ENCODE measurements at places on chromosomes 6 and 20. TPM values are rescaled to one million over a fixed set of nuclear protein-coding genes. Genes with fewer than 3 reads are reported as not detected.
A peak's percentile ranks its signal among the peaks of the same experiment; 100 is the strongest.

- DNase-seq = no peak
These were observed 293.7 kb upstream of the RSPO3 start for GRCh38 chr6:126824815-126825214.

DNA sequence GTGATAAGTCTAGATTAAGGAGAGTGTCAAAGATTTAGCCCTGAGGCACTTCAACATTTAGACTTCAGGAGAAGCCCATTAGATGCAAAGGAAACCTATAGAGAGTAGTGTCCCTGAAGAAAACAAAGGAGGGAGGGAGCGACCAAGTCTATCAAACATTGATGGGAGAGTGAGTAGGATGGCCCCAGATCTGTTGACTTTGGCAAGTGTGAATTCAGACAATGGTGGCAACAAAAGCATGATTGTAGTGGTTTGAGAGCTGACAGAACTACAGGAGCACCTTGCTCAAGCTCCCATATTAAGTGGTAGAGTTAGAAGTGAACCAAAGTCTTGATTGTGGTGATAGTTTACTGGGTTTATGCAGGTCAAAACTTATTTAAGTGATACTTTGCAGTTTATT, 979 bp upstream of the ABCF1 start:
- DNase-seq = no peak

Gene SIRPA
- 35.6 TPM for total RNA-seq

Gene PTGIS
- total RNA-seq = 0.53 TPM

GRCh38 chr20:60869087-60869486, 383.0 kb upstream of the CDH4 start:
- no peak for DNase-seq

Gene GPR6
- total RNA-seq = not detected

GRCh38 chr6:165846123-165846966, 183.3 kb upstream of the PDE10A start:
- no peak for DNase-seq

- DNase-seq = no peak
These were observed 2.0 kb downstream of the FYN start for GRCh38 chr6:111871207-111871606.

DNA sequence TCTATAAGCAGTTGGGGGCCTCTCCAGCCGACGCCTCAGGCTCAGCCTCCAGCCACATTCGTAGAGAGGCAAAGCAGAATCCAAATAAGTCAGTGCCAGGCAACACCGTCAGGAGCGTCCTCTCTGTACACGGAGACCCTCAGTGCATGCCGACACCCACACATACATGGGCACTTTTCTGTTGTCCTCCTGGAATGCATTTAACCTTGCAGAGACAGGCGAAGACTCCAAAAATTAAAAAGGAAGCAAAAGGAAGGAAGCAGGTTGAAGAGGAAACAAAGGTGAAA, 325.9 kb downstream of the TAF4 start:
- no peak for DNase-seq

Gene AKAP12
- 411 TPM for total RNA-seq

GRCh38 chr20:4304601-4305000, 289.2 kb upstream of the RNF24 start:
- no peak for DNase-seq

GRCh38 chr6:75204959-75205775, 686 bp downstream of the COL12A1 start:
- DNase-seq = no peak

Gene F13A1
- not detected for total RNA-seq

- no peak for DNase-seq
These were observed 57.9 kb downstream of the TSHZ2 start for GRCh38 chr20:53030061-53030460.

DNA sequence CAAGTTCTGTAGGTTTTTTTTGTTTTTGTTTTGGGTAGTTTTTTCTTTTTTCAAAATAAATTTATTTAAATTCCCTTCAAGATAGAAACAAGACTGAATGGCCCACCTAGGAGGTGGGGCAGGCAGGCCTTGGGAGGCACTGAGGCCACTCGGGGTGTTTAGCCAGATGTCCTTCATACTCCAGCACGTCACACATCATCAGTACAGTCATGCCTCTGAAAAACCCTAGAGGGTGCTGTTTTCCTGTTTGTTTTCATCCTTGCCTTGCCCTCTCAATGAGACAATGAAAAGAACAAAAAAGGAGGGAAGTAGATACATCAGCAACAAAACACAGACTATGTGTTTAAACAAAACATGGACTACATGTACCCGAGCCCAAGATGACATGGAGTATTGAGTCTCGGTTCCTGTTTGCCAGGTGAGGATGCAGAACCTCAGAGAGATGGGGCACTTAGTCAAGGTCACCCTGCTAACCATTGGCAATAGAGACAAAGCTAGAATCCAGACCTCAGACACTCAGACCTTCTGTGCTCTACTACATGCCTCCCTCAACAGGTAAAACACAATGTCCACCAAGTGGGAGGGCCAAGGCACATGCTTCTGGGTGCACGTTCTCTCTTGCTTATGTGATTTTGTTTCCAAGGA, 26.8 kb upstream of the CLIC5 start:
- DNase-seq = peak; percentile 36

Gene PACRG
- 0.23 TPM for total RNA-seq

GRCh38 chr20:258963-259362, 1.4 kb downstream of the DEFB132 start:
- no peak for DNase-seq

- DNase-seq = no peak
These were observed 79.1 kb downstream of the TMEM242 start for GRCh38 chr6:157244175-157244574.

DNA sequence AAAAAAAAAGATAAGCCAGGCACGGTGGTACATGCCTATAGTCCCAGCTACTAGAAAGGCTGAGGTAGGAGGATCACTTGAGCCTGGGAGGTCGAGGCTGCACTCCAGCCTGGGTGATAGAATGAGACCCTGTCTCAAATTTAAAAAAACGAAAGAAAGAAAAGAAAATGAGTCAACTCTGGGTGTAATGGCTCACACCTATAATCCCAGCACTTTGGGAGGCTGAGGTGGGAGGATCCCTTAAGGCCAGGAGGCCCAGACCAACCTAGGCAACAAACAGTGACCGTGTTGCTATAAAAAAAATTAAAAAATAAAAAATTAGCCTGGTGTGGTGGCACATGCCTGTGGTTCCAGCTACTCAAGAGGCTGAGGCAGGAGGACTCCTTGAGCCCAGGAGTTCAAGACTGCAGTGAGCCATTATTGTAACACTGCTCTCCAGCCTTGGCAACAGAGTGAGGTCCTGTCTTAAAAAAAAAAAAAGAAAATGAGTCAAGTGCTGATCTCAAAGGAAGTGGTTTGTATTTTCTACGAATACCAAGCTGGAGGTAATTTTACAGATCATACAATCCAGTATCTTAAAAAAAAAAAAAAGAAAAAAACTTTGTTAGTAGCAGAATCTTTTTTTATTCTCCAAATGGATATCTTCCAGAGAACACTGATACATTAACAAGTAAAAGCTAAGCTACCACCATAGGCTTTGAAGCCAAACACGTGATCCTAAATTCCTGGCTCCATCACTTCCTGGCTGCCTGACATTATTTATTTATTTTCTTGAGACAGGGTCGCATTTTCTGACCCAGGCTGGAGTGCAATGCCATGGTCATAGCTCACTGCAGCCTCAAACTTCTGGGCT, 5.7 kb downstream of the COMMD7 start:
- DNase-seq = peak; percentile 23

Gene TMEM200A
- 9.3 TPM for total RNA-seq

Gene XKR7
- not detected for total RNA-seq

GRCh38 chr6:20058912-20059311, 153.4 kb downstream of the MBOAT1 start:
- no peak for DNase-seq

DNA sequence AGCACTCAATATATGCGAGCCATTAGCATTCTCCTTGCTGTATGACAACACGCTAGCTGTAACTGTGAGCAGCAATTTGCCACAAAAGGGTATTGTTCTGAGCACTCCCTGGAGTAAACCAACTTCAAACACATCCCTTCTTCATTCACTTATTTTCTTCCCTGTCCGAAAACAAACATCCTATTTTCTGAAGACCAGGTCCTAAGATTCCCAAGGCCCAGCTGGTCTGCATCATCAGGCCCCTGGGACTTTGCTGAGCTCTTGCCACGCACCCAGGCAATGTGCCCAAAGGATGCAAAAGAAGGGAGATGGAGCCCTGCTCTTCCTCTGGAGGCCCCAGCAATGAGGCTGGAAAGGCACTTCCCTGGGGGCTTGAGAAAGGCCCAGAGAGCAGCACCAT, 118.1 kb downstream of the PREX1 start:
- DNase-seq = no peak

- DNase-seq = no peak
These were observed 37.2 kb downstream of the SCML4 start for GRCh38 chr6:107786709-107787588.

DNA sequence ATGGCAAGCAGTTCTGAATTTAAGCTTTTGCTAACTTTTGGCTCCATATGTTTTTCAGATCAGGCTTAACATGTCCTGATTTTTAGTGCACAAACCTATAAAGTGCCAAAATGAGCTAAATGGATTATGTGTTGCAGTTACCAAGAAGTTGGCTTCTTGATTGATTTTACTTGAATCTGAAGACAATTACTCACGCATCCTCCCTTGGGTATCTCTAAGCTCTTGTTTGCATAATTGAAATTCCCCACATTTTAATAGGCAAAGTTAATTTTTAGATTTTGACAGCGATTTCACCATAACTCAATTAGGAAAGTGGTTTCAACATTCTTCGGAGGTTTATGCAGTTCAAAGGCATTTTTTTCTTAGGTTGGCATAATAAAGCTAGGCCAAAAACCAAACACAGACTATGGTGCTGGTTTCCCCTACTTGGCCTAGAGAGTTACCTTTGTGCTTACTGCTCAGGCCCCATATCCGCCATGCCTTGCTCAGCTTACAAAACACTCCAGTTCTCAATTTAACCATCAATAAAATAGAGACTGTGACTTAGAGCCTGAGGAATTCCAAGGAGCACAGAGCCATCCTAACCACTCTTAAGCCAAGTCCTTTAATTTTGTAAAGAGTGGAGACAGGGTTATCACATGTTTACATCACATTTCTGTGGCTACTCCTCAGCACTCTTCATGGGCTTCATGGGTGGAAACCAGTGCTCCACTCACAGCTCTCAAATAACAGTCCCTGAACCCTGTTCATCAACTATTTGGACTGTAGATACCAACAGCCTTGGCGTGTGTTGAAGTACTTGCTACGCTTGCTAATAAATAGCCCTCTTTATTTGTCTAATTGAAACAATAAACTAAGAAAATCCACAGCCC, 32.1 kb downstream of the LAMA4 start:
- no peak for DNase-seq

DNA sequence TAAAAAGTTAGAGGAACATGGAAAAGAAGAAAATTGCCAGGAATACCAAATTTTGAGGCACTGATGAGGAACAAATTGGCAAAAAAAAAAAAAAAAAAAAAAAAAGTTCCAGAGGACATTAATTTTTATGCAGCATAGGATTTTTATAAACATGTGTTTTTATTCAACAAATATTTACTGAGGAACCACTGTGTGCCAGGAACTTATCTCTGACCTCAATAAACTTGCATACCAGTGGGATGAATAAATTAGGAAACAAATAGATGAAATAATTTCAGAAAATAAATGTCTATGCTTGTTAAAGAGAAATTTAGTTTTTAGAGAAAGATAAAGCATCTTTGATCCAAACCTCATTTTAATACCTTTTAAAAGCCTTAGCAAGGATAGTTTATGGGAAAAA, 175.1 kb downstream of the PDE10A start:
- no peak for DNase-seq

Gene BAK1
- total RNA-seq = 33.1 TPM

DNA sequence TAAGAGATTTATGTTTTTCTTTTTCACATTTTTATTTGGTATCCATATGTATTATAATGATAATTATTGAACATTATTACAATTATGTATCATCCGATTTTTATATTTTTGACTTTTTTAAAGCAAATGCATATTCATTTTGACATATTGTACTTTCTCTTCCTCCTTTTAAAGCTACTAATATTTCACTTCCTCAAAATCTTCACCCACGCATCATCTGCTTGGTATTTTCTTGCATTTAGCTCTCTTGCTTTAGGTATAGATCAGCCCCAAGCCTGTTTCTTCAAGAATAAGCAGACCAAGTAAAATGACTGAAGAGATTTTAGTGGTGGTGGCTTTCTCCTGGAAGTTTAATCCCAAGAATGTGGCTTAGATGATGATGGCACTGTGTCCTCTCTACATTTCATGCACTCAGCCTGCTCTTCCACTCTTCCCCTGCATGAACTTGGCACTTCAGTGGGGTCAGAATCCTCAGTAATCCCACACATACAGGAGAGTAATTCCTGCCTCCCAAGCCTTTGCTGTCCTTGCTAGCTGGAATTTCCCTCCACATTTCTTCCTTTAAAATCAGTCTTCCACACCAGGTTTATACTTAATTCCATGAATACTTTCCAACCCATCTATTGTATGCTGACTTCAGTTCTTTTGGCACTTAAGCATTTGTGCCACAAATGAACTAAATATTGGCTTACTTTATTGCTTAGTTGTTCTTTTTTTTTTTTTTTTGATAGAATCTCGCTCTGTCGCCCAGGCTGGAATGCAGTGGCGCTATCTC, 8.2 kb downstream of the NCOA7 start:
- no peak for DNase-seq

Gene PGBD1
- 9.1 TPM for total RNA-seq

- no peak for DNase-seq
These were observed 29.4 kb upstream of the SYNCRIP start for GRCh38 chr6:85672050-85672449.

Gene PABPC1L
- 13.6 TPM for total RNA-seq

- no peak for DNase-seq
These were observed 87.8 kb downstream of the SLC2A10 start for GRCh38 chr20:46797206-46797605.
